ENCODE measurements at places on chromosomes 4 and X.

DNA sequence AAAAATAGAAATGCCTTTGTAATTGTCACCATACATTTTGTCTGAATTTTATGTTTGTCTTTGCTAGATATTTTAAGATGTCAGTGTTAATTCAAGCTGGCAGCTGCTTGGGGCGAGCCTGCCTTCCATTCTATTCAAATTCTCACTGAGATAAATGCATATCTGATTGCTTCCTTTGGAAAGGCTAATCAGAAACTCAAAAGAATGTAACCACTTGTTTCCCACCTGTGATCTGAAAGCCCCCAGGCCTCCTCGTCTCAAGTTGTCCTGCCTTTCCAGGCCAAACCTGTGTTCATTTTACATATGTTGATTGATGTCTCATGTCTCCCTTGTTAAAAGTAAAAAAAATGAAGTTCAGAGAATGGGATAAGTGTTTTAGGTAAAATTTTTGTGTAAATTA lies 318.7 kb upstream of the TECRL start:
- DNase-seq = no peak

DNA sequence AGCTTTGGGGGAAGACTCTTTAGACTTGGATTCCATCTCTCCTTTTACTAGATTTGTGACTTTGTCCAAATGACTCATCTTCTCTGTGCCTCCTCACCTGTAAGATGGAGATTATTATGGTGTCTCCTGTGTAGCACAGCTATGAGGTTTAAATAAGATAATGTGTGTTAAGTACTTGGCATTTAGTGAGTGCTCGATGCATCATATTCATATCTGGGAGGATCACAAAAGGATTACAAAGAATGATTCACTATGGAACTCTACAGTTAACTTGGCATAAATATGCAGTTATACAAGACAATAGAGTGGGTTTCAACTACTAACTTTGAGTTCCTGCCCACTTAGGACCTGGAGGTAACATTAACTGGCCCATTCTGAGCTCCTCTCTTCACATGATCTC lies 2.3 kb downstream of the GBA3 start:
- no peak for DNase-seq

DNA sequence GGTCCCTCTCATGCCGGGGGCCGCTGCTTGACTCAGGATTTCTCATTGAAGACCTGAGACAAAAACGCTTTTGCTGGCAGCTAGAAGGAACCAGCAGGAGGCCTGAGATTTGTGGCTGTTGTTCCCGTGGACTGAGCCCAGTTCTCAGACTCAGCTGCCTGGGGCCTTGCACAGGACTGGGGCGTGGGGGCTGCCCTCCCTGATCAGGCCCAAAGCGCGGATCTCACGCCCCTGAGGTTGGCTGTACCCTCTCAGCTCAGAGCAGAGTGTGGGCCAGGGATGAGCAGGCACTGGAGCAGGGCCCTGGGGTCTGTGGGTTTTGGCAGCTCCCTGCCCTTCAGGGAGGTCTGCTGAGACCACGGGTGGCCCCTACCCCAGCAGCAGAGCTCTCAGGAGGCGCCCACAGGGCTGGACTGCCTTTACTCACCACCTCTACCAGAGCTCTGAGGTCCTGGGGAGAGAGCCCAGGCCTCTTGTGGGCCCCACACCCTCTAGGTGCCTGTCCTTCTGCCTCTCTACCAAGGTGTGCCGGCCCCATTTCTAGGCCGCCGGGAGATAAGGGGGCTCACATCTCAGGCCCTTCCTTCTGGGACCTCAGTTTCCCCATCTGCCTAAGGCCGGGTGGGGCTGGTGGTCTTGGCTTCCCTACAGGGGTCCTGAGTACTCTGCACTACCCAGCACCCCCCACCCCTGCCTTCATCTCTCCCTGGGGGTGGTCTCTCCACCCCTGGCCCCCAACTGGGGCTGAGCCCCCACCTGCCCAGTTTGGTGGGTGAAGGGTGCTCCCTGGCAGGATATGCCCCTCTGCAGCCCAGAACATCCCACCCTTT lies 5.6 kb downstream of the MSANTD1 start:
- no peak for DNase-seq

DNA sequence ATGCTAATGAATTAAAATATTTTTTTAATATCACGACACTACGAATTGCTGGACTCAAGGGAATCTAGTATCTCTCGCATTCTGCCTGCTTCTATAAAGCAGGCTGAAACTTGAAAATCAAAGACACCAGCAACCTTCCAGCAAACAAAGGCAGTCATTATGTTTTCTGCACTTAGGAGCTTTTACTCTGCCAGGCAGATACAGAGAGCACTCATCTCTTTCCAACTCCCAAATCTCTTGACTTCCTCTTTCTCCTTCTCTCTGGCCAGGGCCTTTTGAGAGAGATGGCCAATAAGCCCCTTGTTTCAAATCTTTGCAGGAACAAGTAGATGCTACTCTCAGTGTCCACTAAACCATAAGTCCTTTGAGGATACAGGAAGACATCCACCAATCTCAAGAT lies 95.2 kb upstream of the KLF3 start:
- DNase-seq = no peak

- DNase-seq = no peak
These were observed 79.1 kb downstream of the CLCN4 start for GRCh38 chrX:10235851-10236250.

GRCh38 chr4:912548-913279 lies 19.4 kb downstream of the GAK start:
- DNase-seq = no peak

DNA sequence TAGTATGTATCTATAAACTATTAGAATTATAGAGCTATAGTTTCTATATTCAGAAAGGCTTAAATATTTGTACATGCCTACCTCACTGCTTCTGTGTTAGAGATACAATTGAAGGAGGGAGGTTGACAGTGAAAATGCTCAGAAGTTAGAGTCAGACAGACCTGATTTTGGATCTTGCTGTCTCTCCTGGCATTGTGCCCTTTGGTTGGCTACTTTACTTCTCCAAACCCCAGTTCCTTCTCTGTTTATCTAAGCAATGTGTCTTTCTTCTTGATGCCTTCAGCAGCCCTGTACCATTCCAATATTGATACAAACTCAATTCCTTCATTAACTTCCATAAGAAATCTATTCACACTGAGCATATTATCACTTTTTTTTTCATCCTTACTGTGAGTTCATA lies 28.7 kb downstream of the CCNG2 start:
- DNase-seq = no peak

- DNase-seq = peak; percentile 82
These were observed 2.0 kb downstream of the TMEM255A start for GRCh38 chrX:120308959-120309872.

GRCh38 chr4:185592845-185593488 lies 57.7 kb upstream of the PDLIM3 start:
- no peak for DNase-seq

- no peak for DNase-seq
These were observed 114.4 kb downstream of the ANTXR2 start for GRCh38 chr4:79958466-79959264.

DNA sequence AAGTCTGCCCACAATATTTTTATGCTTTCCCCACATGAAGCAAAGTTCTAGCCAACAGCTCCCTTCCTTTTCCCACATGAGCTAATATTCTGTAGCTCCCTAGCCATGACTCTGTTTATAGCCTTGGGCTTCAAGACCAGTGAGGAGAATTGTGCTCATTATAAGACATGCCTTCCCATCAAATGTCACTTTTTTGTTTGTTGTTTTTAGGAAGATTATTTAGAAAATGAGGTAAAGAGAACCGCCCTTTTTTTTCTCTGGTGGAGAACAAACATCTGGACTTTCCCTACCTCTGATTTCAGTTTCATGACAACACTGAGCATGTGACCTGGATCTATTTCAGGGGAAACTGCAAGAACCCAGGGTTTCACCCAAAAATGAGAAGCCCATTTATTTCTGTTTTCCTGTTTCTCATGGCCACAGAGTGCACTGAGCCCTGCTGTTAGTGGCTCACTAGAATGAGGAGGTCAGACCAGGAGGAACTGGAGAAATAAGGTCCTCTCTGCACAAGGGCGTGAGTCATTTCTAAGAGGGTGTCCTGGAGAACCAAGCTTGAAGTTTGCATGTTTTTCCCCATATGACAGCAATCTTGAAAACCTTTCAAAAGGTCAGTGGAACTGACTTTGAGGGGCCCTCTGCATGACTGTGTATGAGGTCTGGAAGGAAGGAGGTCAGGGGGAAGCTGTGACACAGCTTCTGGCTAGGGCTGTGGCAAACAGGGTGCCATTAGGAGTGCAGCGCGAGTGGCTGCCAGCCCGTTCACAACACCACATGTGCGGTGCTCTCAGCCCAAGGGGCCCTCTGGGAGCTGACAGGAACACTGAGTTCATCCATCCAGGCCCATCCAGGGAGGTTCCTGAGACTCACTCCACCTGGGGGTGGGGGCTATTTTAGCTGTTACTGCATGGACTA lies 55.2 kb downstream of the CHST7 start:
- DNase-seq = no peak

GRCh38 chr4:106058921-106059320 lies 163.7 kb downstream of the NPNT start:
- DNase-seq = no peak

DNA sequence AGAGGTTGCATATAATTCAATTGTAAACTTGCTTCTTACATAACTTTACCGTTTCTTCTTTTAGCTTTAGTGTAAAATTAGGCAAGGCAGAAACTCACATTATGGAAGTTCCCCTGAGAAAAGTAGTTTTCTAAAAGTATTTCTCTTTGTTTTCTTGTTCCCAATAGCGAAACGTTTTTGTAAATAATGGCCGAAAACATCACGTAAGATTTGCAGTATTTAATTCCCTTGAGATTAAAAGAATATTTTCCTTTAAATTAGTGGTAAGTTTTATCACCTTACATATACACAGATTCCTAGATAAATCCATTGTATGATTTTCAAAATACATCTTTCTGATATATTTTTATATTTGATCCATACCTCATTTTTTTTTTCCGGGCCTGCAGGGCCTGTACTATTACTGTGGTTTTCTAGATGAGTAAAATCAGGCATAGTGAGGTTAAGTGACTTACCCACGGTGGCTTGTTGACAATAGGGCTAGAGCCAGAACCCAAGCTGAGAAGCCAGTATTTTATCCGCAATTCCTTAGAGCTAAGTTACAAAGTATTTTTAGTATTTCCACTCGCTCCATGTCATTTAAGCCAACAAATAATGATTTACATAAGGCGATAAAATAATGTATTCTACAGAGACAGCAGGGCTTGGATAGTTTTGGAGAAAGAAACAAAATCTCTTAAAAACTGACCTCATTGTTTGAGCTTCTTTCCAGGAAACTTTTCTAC lies 82.2 kb upstream of the VEGFC start:
- no peak for DNase-seq

- peak; percentile 19 for DNase-seq
These were observed at the start of gene MTMR1 for GRCh38 chrX:150692831-150693724. TSS of gene MTMR1 (plus strand) at chrX:150693396. CDS start at chrX:150693531, 135 bp downstream.

- DNase-seq = no peak
These were observed 15.2 kb upstream of the RUFY3 start for GRCh38 chr4:70706516-70706915.

DNA sequence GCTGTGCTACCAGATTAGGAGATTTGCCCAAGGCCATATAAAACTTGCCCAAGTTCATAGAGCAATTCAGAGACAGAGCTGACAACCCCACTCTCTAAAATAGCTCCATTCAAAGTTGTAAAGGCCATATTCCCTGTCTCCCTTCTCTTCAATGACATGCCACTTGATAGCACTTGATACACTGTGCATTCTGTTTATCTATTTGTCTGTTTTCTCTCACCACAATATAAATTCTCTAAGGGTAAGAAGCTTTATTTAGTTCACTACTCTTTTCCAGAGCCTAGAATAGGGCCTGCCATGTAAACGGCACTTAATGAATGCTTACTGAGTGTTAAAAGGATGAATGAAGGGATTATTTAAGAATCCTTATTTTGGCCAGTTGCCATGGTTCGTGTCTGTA lies 24.1 kb upstream of the MAP9 start:
- DNase-seq = no peak

GRCh38 chr4:104735174-104735573 lies 240.5 kb upstream of the CXXC4 start:
- DNase-seq = no peak

- DNase-seq = no peak
These were observed 16.2 kb upstream of the FHL1 start for GRCh38 chrX:136130931-136131833.

DNA sequence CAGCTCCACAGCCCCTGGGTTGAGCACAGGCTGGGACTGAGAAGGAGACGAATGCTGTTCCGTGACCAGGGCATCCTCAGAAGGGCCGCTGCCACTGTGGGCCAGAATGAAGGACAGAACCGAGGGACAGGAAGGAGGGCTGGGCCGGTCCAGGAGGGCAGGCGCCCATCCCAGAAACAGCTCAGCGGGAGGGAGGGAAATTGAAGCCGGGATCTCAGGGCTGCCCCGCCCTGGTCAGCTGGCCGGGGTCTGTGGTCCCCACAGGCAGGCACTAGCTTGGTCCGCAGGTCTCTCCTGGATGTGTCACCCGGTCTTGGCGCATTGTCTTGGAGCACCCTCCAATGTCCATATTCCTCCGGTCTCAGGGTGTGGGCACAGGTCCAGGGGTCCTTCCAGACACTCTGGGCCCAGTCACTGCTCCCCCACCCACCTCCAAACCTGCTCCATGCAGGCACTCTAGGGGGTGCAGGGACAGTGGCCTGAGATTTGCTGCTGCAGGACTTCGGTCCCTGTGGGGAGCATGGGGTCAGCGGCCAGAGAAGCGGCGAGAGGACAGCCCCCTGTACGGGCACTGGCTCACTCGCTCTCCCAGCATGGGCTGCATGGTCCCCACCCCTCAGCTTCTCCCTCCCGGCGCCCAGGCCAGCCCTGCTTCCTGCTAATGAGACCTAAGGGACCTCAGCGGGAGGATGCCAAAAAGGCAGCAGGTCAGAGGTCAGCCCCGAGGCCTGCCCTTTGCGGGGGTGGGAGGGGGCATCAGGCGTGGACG lies 23.9 kb upstream of the MXD4 start:
- no peak for DNase-seq

GRCh38 chr4:142777045-142777743 lies 68.9 kb downstream of the INPP4B start:
- no peak for DNase-seq

DNA sequence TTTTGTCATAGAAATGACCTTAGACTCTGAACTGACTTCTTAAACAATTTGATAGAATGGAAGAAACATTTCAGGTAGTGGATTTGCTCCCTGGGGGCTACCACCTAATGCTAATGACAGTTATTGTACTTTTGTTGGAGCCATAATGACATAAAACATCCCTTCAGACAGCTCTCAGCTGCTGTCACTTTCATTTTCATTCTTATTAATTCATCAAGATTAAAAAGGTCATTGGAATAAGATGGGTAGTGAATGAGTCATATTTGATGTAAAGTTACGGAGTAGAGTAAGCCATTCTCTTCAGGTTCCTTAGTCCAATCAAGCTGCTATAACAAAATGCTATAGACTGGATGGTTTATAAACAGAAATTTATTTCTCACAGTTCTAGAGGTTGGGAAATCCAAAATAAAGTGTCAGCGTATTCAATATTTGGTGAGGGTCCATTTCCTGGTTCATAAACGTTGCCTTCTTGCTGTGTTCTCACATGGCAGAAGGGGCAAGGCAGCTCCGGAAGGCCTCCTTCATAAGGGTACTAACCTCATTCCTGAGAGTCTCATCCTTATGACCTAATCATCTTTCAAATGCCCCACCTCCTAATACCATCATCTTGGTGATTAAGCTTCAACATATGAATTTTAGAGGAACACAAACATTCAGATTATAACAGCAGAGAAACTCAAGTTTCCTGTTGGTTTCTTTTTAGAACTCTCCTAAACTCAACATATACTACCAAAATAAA lies 268.5 kb downstream of the ARAP2 start:
- no peak for DNase-seq
